ENCODE measurements at places on chromosomes 5 and 9.

DNA sequence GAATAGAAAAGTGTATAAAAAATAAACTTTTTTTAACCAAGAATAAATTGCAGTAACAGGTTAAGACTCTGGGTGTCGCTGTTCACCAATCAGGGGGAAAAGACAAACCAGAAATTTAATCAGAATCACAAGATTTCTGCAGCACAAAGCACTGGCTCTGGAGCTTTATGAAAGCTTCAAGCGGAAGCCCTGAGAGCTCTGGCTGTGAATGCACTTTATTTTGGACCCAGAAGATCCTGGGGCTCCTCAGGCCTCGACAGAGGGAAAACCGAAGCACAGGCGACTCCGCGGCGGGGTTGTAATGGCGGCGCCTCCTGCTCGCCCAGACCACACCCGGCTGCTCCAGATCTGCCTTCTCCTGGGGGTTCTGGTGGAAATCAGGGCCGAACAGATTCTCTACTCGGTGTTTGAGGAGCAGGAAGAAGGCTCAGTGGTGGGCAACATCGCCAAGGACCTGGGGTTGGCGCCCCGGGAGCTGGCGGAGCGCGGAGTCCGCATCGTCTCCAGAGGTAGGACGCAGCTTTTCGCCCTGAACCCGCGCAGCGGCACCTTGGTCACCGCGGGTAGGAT, at the start of gene PCDHGA4:
Gene PCDHGA4 (plus strand): TSS at position 122 of the 570 bp plus-strand sequence. CDS start 87 bp downstream, at position 209.
- no peak for DNase-seq

DNA sequence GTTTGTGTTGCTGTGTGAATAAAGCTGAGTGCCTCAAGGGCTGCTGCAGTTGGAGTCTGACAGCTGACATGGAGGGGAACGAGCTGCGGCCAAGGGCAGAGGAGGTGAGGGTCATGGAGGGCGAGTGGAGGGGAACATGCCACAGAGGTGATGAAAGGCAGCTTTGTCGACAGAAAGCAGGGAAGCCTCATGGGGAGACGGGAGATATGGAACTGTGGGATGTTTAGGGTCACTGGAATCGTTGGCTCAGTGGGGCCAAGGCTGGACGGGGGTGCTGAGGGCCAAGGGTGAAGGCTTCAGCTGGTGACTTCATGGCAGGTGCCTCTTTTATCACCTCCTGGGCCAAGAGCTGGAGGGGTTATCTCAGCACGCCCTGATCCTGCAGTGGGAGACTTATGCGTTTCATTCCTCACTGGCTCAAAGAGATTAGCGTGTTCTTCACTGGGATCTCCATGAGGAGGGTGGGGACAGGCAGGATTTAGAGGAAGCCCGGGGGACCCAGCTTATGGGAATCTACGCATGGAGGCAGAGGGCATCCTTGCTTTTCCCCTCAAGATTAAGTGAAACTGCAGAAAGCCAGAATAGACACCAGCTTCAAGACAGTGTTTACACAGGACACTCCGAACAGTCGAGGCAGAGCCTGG, 42.2 kb downstream of the FAM240B start:
- no peak for DNase-seq

- DNase-seq, result no peak
Measured at GRCh38 chr5:2690293-2690692, 61.2 kb downstream of the IRX2 start.

GRCh38 chr9:70125621-70126263, 82.1 kb downstream of the MAMDC2 start:
- no peak for DNase-seq

Data from trophoblast cell (in vitro differentiated cells and primary cell).